ENCODE measurements at places on chromosomes 12 and 14.

- no peak for DNase-seq
- H3K27ac ChIP-seq, result no peak overlapping the region
- peaks cover 15% of the 10 kb centered on the region for H3K36me3 ChIP-seq
- H3K4me3 ChIP-seq, result no peak overlapping the region
- H3K27me3 ChIP-seq, result no peaks in the 10 kb centered on the region
Measured at GRCh38 chr14:74737753-74738325, 24.9 kb downstream of the FCF1 start.

DNA sequence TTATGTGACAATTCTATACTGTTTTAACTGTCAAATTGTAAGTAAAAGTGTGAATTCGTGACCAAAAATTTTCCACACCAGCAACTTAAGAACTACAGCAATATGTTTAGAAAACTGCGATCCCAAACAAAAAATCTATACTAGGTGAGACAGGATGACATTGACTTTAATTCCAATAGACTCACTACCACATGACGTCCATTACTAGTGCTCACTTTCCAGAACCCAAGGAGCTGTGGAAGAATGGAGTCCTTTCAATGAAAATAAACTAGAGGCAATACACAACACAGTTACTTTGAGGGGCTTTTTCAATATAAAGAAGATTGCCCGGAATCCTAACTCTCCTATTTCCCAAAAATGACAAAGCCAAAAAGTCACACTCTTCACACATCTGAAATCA is 1.4 kb downstream of the EPS8 start:
- peaks cover 51% of the 10 kb centered on the region for H3K27me3 ChIP-seq
- H3K4me3 ChIP-seq, result peak overlapping the region; percentile 92
- H3K4me1 ChIP-seq, result peaks cover 21% of the 10 kb centered on the region
- H3K27ac ChIP-seq, result peak overlapping the region; percentile 72
- H3K36me3 ChIP-seq, result peaks cover 5% of the 10 kb centered on the region

- no peaks in the 10 kb centered on the region for H3K4me1 ChIP-seq
- no peak overlapping the region for H3K4me3 ChIP-seq
- H3K27me3 ChIP-seq, result no peaks in the 10 kb centered on the region
- no peak for DNase-seq
- peaks cover 7% of the 10 kb centered on the region for H3K36me3 ChIP-seq
- H3K27ac ChIP-seq, result no peak overlapping the region
Measured at GRCh38 chr12:16586350-16587109, 19.4 kb downstream of the LMO3 start.

DNA sequence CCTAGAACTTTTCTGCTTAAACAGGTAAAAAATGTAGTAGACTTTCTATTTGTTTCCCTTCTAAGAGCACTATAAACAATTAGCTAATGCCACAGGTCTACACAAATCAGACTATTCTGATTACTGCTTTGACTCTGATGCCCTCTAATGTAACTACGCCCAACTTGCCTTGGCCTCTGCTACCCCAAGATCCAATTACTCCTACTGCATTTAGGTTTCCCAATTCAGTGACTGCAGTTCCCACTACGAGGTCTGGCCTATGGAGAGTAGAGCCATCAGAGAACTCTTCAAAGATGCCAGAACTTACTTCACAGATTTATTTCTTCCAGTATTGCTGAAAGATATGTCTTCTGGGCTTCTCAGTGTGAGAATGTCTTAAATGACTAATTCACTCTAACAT is 15.3 kb upstream of the STYK1 start:
- H3K4me1 ChIP-seq, result no peaks in the 10 kb centered on the region
- DNase-seq, result no peak
- peaks cover 9% of the 10 kb centered on the region for H3K36me3 ChIP-seq

DNA sequence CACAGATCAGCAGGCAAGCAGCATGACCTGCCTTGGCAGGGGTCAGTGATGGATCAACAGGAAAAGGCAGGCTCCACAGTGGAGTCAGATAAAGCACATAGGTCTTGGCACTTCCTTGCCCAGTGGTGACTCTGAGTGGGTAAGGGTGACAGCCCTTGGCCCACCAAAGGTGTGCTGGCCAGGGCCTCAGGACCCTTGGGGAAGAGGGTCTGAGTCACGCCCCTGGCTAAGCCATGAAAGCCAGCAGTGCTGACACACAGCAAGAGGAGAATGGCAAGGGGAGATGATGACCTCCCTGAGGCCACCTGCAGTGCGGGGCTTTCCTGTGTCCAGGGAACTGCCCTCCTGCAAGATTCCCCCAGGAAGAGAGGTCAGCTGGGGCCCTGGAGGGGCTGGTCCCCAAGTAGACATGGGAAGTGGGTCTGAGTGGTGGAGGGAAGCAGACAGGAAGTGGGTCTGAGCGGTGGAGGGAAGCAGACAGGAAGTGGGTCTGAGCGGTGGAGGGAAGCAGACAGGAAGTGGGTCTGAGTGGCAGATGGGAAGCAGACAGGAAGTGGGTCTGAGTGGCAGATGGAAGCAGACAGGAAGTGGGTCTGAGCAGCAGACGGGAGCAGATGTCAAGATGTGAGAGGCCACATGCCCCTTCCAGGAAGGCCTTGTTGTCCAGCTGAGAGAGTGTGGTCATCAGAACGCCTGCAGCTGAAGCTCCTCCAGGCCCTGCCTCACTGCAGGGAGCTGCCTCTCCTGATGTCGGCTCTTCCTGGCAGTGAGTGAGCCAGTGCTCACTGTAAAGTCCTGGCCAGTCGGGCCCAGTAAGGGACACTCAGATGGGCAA is 34.8 kb downstream of the DIO3 start:
- H3K36me3 ChIP-seq, result no peaks in the 10 kb centered on the region
- peak overlapping the region; percentile 74 for H3K4me3 ChIP-seq
- no peaks in the 10 kb centered on the region for H3K27me3 ChIP-seq
- peak overlapping the region; percentile 96 for H3K27ac ChIP-seq
